Fibroblast of lung (primary cell): ENCODE measurements at places on chromosomes 7 and 10.
A peak's percentile ranks its signal among the peaks of the same experiment; 100 is the strongest.

- no peak for DNase-seq
These were observed 1186.5 kb upstream of the AUTS2 start for GRCh38 chr7:68411742-68412141.

DNA sequence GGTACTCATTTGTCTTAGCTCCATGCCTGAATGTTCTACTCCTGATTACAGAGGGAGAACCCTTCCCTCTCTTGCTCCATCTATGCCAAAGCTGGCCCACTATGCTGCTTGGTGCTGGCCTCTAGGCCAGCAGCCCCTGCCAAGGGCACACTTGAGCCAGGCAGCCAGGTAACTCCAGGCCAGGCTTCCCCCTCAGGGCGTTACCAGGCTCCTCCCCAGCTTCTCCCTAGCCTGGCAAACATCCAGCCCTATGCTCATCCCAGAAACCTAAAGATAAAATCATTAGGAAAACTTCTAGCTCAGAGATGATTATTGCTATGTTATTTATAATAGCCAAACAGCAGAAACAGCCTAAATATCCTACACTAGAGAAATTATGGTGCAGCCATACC, 103.7 kb downstream of the KCNMA1 start:
- no peak for DNase-seq

DNA sequence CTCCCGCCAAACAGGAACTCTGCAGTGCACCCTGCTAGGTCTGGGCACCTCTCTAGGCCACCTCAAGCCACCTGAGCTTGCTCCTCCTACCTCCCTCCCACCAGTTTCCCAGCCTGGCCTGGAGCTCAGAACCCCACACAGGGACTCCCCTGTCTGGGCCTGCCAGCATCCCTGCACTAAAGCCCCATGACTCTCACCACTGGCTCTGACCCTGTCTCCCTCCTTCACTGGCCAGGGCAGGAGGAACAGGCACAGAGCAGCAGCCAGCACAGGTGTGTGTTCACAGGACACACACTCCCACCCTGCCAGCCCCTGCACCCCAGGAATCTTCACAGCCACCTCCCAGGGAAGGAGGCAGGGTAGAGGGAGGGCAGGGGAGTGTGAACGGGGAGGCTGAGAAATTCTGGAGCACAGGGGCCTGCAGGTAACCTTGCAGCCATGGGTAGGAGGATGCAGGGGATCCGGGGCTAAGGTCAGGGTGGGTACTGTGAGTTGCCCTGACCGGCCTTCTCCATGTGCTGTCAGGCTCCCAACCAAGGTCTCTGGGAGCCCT, 13.9 kb upstream of the ANTXRL start:
- DNase-seq: no peak

DNA sequence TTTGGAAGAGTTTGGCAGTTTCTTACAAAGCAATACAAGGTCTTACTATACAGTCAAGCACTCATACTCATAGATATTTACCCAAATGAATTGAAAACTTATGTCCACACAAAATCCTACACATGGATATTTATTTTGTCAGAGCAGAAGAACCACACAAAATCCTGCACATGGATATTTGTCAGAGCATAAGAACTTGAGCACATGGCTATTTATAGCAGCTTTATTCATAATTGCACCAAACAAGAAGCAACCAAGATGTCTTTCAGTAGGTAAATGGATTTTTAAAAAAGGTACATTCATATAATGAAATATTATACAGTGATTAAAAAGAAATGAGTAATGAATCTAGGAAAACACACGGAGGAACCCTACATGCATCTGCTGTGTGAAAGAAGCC, 115.4 kb downstream of the BTAF1 start:
- DNase-seq: no peak

DNA sequence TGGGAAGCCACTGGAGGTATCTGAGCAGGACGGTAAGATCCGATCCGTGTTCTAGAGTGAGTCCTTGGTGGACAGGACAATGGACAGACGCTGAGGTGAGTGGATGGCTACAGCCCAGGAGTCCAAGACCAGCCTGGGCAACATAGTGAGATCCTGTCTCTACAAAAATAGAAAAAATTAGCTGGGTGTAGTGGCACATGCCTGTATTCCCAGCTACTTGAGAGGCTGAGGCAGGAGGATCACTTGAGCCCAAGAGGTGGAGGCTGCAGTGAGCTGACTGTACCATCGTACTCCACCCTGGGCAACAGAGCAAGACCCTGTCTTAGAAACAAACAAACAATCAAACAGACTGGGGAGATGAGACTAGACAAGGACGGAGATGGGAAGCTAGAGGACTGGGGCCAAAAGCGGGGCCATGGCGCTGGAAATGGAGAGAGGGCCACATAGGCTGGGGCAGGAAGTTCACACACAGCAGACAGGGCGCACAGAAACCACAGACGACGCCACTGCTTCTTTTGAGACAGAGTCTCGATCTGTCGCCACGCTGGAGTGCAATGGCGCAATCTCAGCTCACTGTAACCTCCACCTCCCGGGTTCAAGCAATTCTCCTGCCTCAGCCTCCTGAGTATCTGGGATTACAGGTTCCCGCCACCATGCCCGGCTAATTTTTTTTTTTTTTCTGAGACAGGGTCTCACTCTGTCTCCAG, 24.7 kb downstream of the DAGLB start:
- no peak for DNase-seq

DNA sequence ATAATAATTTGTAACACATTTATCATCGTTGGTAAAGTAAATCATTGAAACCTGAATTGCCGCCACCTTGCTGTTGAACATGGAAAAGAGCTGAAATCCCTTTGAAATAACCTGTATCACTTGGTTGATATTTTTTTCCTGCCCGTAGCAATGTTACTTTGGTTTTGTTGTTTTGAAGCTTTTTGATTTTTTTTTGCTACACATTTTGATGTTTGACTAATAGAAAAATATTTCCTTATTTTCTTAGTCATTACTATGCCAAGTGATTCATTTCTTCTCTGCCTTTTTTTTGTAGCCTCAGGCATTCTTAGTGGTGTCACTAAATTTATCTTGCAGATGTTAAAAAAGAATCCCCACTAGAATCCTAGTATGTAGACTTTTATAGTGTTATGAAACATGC, 235.1 kb upstream of the MEOX2 start:
- peak; percentile 25 for DNase-seq

DNA sequence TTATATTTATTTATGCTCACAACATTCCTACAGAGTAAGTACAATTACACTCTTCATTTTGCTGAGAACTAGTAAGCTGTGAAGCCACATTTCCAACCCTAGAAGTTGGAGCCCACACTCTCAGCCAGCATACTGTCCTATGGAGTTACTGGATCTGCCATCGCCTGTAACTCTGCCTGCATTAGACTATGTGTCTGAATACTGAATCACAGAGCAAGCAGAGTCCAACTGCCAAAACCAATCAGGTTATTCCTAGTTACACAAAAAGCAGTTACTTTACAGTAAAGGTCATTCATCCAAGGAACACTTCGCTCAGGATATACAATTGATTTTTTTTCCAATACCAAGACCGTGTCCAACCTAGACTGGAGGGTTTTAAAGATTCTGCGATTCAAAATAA, 21.5 kb downstream of the CTAGE6 start:
- DNase-seq: no peak

GRCh38 chr10:31758495-31758894, 170.1 kb downstream of the ARHGAP12 start:
- peak; percentile 63 for DNase-seq

- peak; percentile 5 for DNase-seq
These were observed 6.6 kb upstream of the TPK1 start for GRCh38 chr7:144842377-144842851.

- DNase-seq: no peak
These were observed 19.8 kb downstream of the MMRN2 start for GRCh38 chr10:86937502-86938154.

GRCh38 chr10:37855636-37856035, 1.8 kb downstream of the ZNF248 start:
- DNase-seq: no peak

DNA sequence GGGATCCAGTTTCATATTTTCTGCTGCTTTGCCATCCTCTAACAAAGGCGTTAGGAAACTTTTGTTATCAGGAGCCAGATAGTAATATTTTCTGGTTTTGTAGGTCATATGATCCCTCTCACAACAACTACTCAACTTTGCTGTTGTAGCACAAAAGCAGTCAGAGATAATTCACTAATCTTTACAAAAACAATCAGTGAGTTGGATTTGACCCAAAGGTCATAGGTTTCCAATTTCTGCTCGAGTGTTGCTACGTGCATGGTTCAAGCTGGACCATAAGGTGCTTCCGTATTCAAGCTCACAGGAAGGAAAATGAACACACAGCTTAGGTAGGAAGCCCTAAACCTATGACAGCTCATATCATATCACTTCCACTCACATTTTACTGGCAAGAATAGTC, 92.4 kb upstream of the SFMBT2 start:
- no peak for DNase-seq

DNA sequence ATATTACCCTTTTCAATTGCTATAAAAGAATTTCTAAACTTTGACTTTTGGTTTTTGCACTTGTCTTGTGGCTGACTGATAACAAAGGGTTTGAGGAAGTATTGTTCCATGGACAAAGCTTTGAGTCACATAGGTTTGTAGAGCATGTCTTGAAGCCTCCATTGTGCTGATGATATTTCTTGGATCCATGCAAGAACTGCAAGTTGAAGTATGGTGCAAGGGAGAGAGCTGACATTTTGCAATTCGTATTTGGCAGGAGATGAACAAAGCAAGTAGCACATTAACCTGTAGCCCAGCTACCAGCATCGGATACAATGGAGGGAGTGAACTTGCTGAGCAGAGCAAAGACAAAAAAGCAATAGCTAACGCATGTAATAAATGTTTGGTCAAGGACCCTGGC, 23.4 kb downstream of the MGAM2 start:
- DNase-seq: no peak

DNA sequence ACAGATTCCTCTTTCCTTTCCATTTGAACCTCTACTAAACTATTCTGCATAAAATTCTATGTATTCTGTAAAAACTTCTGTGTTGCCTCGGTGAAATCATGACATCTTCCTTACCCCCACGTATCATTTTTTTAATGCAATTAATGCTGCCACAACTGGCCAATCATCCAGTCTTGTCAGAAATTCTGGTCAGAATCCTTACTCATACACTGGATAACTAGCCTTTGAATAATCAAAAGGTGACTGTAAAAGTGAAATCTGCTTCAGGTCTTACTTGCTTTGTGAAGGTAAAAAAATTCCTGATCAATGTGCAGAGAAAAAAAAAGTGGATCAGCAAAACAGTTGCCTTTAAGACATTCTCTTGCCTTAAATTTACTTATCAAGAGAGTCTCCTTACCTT, 89.1 kb upstream of the LRRTM3 start:
- no peak for DNase-seq

DNA sequence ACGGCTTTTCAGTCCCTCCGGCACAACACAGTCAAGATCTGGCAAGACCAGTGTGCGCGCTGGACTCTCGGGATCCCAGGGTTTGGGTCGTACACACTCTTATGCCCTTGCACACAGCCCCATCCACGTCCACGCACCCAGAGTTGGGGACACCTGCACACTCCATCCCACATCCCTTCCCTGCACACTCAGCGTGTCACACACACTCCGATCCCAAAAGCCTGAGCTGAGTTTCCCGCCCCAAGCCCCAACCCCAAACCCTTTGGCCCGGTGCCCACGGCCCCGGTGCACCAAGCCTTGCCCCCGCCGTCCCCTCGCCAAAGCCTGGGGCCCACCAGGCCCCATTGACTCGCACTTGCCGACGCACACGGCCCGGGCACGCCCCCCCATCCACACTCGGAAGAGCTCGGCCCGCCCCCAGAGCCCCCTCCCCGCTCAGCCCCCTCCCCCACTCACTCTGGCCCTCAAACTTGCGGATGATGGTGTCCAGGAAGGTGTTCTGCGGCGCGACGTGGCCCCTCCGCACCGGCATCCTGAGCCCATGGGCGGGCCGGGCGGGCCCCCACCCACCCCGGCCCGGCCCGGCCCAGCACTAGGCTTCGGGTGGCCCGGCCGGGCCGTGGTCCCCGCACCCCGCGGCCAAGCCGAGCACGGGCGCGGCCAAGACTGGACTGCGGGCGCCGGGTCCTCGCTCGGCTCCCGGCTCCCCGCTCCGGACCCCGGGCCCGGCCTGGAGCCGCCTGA, 567 bp downstream of the KCNH2 start:
- no peak for DNase-seq

DNA sequence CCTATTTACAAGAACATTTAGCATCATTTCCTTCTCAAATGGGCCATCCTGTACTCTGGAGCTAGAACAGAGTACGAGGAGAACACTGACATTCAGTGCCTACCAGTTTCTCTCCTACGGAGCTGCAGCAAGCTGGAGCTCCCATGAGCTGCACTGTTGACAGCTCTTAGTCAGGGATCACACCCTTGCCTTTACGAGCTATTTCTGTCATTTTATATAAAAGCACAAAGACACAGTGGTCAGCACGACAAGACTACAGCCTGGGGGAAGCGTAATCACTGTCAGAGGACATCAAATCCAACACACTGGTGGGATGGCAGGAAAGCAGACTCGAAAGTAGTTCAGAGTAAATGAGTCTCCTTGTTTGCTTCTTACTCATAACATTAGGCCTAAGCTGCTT, 2.7 kb downstream of the CDCA7L start:
- DNase-seq: no peak

DNA sequence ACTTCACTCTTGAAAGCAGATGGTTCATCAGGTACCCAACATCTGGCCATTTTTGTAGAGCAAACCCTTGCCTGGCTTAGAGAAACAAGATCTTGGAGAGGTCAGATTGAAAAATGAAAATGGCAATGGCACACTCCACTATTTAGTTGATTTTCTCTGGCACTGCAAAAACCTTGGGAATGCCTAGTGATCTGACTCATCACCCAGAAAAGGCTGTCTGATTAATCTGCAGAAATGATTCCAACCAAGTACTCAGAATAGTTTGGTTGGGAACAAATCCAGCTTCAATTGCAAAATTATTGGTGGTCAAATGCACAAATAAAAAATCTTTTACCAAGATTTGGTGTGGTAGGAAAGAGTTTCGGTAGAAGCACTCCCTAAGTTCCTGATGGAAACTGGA, 351.2 kb downstream of the PHTF2 start:
- peak; percentile 90 for DNase-seq

DNA sequence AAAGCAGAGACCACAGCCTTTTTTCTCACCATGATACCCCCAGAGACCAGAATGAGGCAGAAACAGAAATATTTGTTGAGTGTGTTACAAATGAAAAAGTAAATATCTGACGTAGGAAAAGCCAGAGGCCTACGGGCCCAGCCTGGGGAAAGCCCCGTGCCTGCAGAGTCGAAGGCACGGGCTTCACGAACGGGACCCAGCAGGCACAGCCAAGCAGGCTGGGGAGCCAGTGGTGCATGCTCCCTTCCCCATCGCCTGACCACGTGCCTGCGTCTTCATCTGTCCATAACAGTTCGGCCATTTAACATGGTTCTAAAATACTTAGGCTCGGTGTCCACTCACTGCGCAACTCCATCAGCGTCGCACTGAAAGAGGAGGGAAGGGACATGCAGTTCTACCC, 50.8 kb downstream of the SLIT1 start:
- no peak for DNase-seq

- DNase-seq: peak; percentile 49
These were observed 320.7 kb downstream of the SUGCT start for GRCh38 chr7:40455485-40455884.

- DNase-seq: peak; percentile 85
These were observed 103.0 kb upstream of the LSM8 start for GRCh38 chr7:118080947-118081346.
